ENCODE measurements at places on chromosomes 3 and 15. TPM values are rescaled to one million over a fixed set of nuclear protein-coding genes. Genes with fewer than 3 reads are reported as not detected.

DNA sequence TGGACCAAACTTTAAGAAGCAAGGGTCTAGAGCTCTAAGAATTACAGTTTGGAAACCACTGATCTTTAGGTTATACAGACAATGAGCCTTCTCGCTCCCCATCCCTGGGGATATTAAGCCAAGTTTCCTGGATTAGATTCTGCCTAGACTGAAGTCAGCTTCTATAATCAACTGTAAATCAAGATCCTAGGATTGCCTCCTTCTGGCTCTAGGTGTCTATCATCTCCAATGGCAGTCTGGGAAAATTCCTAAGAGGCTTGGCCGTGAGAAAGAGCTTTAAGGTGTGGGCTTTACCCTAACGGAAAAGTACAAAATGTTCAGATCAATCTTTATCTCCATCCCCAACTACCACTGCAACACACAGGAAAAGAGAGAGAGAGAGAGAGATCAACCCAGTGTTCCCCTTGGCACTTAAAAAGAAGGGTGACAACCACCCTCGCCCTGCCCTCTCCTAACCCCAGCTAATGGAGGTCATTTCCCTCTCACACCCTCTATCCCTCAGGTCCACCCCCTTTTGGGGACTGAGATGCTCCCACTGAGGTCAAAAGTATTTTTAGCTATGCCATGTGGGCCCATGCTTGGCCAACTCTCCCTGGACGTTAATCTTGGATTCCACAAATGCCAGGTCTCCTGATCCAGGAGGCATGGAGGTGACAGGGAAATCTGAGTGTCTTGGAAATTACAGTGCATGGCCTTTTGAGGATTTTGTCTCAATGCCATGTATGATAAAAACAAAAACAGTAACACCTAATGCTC lies 202.8 kb upstream of the BCL6 start:
- DNase-seq: no peak

Gene ULK4
- polyA plus RNA-seq: 1.1 TPM

- DNase-seq: no peak
Observed at GRCh38 chr3:176631165-176631564, 566.1 kb downstream of the TBL1XR1 start.

DNA sequence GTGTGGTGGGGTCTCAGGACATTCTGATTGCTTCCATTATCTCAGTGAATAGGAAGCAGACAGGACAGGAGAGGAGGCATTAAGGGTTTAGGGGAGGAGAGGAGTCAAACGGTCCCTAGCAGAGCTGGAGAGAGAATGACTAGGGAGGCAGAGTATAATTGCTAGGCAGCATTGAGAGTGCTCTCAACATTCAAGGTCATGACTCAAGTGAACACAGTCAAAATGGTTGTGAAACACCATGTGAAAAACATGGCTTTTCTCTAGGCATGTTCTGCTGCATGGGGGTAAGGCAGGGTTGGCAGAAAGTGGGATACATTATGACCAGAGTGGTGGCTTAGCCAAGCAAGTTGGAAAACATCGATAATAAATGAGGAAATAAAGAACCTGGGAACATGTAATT lies 19.5 kb upstream of the HRH1 start:
- DNase-seq: no peak

GRCh38 chr15:52246686-52247431 lies 48.7 kb downstream of the MYO5C start:
- DNase-seq: no peak

DNA sequence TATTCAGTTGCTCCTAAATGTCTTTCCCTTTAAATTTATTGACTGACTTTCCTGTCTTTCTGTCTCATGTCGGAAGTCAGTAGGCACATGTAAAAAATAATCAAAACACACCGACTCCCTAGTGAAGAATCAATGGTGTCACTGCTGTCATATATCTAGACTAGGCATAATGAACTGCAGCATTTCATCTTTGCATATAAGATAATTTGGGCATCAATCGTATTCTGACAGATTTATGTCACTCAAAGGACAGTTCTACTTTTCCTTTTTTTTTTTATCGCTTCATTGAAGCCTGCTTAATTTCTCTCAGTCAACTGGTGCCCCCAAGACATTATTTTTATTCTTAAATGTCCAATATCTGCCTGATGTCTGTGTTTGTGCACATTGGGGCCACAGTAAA lies 206.3 kb downstream of the MEIS2 start:
- DNase-seq: no peak

DNA sequence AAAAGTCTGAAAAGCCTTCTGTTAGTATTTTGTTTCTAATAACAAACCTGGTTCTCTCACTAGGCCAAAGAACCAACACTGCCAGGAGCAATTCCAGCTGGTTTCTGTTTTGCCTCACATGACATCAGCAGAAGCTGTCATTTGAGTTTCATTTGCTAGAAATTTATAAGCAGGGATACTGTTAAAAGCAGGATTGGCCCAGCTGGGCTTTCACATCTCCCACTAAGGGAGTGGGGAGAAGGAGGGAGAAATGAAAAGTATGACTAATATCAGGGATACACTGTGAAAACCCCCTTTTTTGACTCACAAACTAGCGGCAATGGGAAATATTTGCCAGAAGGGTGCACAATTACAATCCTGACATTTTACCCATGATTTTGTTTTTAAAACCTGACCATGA lies 5.3 kb downstream of the CCDC80 start:
- peak; percentile 59 for DNase-seq

GRCh38 chr3:184290331-184290730 lies 8.7 kb upstream of the PSMD2 start:
- DNase-seq: no peak

- DNase-seq: no peak
Observed at GRCh38 chr3:9163289-9163688, 86.2 kb downstream of the SRGAP3 start.

DNA sequence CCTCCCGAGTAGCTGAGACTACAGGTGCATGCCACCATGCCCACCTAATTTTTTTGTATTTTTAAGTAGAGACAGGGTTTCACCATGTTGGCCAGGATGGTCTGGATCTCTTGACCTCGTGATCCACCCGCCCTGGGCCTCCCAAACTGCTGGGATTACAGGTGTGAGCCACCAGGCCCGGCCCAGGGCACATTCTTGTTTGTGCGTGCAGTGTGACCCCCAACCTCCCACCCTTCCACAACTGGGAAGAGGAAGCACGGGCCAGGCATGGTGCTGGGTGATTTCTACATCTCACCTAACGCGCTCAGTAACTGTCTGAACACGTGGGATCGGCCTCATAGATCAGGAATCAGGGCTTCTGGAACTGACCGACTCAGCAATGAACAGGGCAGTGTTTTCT lies 48.0 kb downstream of the KLHL6 start:
- no peak for DNase-seq

Gene CFAP91
- polyA plus RNA-seq: 8.5 TPM

Gene CFAP161
- polyA plus RNA-seq: not detected

DNA sequence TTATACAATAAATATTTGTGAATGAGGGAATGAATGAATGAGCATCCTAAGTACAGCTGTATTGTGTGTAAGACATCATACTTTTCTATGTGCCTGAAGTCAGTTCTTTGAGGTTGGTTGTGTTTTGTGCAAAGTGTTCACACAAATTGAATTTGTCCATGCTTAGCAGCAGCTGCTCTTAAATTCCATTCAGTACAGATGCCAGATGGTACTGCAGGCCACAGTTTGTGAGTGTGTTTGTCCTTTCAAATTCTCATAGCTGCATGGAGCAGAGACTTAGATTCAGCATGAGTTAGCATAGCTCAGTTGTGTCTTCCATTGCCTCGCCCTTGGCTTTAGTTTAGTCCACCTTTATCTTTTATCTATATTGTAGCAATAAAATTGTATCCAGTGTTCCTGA lies 3.8 kb upstream of the ZNF385D start:
- no peak for DNase-seq

GRCh38 chr3:102087236-102087635 lies 237.9 kb downstream of the NFKBIZ start:
- DNase-seq: no peak

Gene SOX2
- polyA plus RNA-seq: 0.13 TPM

Gene TRPM1
- polyA plus RNA-seq: not detected

Gene AHSG
- 0.13 TPM for polyA plus RNA-seq

Gene KCTD6
- 5.9 TPM for polyA plus RNA-seq

Gene TTLL13
- polyA plus RNA-seq: not detected

Gene FGF7
- 0.20 TPM for polyA plus RNA-seq

Gene PSMA4
- 126 TPM for polyA plus RNA-seq

Gene ZPLD1
- polyA plus RNA-seq: not detected

DNA sequence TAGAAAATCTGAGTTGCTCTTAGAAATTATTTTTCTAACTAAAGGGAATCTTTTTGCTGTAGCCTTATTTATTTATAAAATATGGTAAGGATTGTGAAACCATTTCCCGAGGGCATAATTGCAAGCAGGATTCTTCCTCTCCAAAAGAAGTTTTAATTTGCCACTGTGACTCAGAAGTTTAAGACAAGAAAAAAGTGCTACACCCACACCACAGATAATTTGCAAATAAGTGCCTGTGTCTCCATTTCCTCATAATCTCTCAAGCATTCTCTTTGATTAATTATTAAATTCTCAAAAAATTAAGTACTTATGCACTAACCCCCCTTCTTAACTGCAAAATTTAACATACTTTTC lies 43.6 kb downstream of the RASA2 start:
- no peak for DNase-seq

GRCh38 chr15:50017522-50017921 lies 101.5 kb downstream of the ATP8B4 start:
- DNase-seq: no peak

DNA sequence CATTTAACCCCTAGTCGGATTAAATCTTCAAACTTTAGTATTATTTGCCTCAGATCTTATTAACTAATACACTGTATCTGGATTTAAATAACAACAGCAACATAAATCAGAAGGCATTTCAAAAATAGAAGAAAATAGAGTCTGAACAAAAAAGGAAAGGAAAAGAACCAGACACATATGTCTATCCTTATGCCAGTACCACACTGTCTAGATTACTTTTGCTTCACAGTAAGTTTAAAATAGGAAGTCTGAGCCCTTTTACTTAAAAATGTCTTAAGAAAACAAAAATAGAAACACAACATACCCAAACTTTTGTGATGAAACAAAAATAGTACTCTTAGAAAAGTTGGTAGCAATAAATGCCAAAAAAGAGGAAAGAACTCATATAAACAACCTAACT lies 1615.8 kb downstream of the SI start:
- DNase-seq: no peak

DNA sequence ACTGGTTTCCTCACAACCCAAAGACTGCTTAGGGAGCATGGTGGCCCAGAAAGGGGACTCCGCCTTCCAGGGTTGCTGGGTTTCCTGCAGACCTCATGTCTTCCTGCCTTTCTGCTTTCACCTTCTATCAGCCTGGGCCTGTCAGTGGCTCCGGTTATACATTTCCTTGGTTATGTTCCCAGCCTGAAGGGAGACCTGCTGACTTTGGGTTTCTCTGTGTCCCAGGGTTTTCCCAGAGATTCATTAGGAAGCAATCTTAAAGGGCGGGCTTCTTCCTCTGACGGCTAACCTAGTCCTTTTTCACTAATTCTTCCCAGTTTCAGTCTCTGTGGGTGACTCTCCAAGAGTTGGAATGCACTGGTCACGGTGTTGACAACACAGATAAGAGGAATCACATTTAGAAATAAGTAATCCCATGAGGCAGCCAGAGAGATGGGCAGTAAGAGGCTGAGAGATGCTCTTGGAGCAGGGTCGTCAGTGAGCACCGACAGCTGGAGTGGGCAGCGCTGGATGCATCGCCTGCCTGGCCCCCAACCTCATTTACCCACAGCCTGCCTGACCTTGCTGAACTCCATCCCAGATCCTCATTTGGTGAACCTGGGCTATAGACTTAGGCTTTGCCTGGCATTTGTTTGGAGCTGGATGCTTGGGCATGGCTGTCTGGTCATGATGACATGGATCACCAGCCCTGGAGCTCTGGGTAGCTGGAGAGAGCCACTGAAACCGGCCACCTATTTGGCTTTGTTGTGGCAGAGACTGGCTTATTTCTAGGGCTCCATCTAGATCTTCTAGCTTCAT lies 10.0 kb upstream of the EHD4 start:
- DNase-seq: no peak

Gene SERPINI2
- polyA plus RNA-seq: not detected

DNA sequence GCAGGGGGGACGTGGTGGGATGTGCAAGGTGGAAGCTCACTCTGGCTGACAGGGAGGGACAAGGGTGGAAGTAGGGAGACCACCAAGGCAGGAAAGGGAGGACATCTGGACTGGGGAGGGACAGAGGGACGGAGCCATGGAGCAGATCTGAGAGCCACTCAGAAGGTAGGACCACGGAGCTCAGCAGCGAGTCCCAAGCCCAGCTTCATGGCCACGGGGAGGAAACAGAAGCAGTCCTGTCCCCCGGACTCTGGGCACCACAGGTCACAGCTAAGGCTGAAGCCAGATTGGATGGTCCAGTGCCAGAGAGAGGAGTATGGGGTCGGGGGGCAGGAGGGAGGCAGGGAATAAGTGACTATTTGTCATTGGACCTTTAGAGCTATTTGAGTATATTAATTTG lies 220.1 kb downstream of the TBC1D2B start:
- DNase-seq: peak; percentile 41

GRCh38 chr15:40746916-40747418 lies 8.1 kb downstream of the RMDN3 start:
- DNase-seq: no peak

DNA sequence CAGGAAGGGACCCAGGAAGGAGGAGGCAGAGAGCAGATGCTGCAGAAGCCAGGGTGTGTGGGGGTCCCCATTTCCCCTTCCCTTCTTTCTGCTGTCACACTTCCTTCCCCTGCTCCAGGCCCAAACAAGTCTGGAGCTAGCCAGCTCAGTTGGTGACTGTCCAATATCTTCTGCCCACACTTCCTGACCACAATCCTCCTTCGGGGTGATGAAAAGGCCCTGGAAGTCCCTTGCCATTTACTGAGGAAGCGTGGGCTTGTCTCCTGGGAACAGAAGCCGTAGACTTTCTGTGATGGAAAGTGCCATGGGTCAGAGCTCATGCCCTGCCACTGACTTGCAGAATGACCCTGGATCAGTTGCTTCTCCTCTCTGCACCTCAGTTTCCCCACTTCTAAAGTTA lies 39.0 kb downstream of the ANAPC13 start:
- DNase-seq: no peak

GRCh38 chr3:114509756-114510155 lies 215.9 kb downstream of the TIGIT start:
- no peak for DNase-seq

Gene CPLX3
- polyA plus RNA-seq: 0.05 TPM
